Amniotic stem cell (primary cell): ENCODE measurements at places on chromosomes 2 and 18.

DNA sequence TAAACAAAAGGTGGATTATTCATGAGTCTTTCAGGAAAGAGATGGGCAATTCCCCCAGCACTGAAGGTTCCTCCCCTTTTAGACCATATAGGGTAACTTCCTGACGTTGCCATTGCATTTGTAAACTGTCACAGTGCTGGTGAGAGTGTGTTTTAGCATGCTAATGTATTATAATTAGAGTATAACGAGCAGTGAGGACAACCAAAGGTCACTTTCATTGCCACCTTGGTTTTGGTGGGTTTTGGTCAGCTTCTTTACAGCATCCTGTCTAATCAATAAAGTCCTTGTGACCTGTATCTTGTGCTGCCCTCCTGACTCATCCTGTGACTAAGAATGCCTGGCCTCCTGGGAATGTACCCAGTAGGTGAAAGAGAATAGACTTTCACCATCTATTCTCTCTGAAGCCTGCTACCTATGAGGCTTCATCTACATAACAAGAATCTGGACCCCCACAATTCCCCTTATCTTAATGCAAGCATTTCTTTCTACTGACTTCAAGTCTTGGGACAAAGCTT, 148.7 kb downstream of the CABLES1 start:
- DNase-seq, result no peak

DNA sequence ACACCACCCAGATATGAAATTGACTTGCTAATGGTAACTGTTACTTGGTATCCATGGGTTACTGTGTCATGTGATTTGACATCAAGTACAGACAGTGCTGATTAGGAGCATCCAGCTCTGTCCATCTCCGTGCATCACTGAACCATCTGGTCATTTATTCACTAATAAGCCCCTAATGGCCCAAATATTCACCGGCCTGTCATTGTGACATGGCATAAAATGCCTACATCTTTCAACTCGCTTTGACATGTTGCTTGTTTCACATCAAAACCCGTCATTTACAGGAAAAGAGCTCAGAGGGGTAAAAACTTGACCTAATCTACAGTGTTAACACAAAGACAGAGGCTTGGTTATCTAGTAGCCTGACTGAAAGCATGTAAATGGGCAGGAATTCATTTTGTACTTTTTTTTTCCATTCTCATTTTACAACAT, 308.9 kb upstream of the ATP5MC3 start:
- no peak for DNase-seq

- no peak for DNase-seq
These were observed 564 bp downstream of the MPV17 start for GRCh38 chr2:27322301-27322765.

DNA sequence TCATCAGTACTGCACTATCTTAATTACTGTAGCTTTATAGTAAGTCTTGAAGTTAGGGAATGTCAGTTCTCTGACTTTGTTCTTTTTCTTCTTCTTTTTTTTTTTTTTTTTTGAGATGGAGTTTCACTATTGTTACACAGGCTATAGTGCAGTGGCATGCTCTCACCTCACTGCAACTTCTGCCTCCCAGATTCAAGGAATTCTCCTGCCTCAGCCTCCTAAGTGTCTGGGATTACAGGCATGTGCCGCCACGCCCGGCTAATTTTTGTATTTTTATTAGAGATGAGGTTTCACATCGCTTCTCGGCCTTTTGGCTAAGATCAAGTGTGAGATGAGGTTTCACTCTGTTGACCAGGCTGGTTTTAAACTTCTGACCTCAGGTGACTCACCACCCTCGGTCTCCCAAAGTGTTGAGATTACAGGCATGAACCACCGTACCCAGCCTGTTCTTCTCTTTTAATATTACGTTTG, 41.9 kb upstream of the TANC1 start:
- peak; percentile 31 for DNase-seq

- DNase-seq, result no peak
These were observed 25.7 kb upstream of the ACAA2 start for GRCh38 chr18:49839012-49839411.

- no peak for DNase-seq
These were observed 8.6 kb upstream of the COL3A1 start for GRCh38 chr2:188965563-188965962.
